ENCODE measurements at places on chromosomes 3 and 15.

DNA sequence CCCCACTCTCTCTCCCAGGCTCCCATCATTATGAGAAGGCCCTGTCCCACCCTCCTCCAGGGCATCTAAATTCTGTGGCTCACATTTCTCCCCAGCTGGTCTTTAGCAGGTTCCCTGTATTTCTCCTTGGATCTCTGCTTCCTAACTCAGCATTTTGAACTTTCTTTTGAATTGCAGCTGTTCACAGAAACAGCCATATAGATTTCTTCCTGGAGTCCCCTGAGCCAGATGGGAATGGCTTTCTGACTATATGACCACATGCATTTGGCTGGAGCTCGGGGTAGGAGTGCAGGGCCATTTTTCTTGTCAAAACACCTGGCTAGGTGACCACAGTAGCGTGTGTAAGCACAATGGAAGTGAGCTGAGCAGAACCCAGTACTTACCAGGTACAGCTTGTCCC lies 22.0 kb downstream of the RBP2 start:
- no peak for DNase-seq

DNA sequence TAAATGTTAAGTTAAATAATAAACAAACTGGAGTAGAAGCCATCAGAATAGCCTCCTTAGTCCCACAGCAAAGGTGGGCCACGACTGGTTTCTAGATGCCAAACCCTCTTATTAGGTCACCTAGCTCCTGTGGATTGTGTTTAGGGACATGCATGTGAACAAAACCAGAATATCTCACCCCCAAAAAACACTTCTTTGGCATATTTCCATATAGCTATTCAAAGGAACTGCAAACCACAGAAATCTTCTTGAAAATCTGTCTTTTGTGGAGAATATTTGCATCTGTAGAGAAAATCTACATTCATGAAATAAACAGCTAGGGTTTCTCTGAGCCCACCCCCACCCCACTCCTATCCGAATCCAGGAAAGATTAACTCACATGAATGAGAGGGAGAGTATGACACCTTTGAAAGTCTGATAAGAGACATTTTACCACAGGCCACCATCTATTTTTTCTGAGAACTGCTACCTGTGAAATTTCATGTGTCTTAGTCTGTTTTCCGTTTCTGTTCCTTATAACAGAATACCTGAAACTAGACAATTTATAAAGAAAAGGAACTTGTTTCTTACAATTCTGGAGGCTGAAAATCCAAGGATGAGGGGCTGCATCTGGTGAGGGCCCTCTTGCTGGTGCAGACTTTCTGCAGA lies 159.4 kb downstream of the NEK10 start:
- no peak for DNase-seq

- peak; percentile 29 for DNase-seq
These were observed 790 bp upstream of the SRGAP3 start for GRCh38 chr3:9250236-9250635.

DNA sequence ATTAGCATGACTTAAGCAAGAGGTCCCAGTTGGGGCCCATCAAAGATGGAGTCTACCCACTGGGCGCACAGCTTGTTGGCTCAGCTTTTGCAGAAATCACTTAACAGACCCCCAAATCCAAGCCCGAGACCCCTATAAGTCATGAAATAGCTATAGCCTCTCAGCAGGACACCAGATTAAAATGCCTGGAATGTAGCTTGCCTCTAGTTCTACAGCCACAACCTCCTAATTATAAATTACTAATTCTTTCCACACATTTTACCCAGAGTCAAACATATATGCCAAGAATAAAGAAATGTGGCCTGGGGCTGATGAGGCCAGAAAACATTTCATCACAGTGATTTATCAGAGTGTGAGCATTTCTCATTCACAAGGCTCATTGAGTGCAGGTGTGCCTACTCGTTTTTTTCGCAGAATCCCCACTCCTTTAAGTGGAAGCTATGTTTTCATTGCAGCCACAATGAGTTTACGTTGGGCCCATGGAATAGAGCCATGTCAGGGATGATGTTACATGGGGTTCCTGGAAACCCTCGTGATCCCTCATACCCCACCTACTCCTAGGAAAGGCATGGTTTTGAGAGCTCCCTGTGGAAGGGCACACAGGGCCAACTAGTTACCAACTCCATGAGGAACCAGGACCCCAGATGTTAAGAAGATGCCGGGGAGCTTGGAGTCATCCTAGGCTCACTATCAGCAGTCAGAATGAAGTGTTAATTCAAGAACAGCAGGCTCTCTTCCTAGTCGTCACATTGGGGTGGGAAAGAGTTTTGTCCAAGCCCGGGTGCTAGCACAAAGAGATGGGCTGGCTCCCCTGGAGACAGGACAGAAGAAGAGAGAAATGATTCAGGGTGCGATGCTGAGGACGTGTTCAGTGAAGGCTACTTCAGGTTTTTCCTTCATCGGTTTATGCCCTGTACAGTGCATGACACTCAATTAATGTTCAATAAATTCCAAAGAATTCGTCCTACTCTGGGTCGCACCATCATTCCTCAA lies 90.2 kb upstream of the ABHD17C start:
- DNase-seq, result no peak

GRCh38 chr3:43497422-43497821 lies 124.4 kb downstream of the ANO10 start:
- no peak for DNase-seq

GRCh38 chr3:108331792-108332191 lies 35.4 kb downstream of the HHLA2 start:
- DNase-seq, result no peak

Data from hematopoietic multipotent progenitor cell (in vitro differentiated cells).